ENCODE measurements at places on chromosomes 6 and 20.

DNA sequence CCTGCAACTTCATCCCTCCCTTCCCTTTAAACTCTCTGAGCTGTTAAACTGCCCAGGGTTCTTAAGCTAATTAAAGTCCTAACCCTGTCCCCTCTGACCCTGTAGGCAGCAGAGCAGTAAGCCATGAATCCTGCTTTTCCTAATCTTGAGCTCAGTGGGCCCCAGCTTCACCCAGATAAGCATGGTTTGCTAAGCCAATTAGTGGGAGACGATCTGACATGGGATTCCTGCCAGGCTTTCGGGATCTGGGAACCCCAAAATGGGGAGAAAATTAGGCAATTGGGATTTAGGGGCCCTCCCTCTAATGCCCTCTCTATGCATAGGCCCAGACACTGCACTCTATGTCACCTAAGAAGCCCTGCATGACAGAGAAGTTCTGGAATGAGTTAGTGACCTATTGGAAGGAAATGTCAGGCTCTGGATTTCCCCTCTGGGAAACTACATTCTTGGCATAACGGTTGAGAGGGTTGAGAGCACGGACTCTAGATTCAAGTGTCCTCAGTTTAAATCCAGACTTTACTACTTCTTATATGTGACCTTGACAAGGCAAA, 4.6 kb downstream of the XKR7 start:
- DNase-seq: no peak

- DNase-seq: no peak
Measured at GRCh38 chr20:4150070-4150441, 134.7 kb upstream of the RNF24 start.

DNA sequence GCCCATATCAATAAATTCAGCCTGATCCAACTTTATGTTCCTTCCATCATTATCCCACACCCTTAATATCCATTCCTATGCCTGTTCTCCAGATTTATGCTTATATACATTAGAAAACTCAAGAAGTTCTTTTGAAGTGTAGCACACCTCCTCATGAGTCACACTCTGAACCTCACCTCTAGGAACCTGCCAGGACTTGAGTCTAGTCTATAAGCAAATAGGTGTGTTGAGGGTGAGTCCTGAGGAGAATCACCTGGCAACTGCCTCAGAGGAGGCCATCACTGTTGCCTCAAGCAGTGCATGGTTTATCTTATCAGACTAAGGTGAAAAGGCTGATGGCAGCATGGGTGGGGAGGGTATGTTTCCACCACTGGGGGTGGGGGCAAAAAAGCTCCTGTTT, 496.7 kb downstream of the C6orf118 start:
- DNase-seq: no peak

GRCh38 chr6:25086500-25087091, 150.8 kb upstream of the RIPOR2 start:
- no peak for DNase-seq

DNA sequence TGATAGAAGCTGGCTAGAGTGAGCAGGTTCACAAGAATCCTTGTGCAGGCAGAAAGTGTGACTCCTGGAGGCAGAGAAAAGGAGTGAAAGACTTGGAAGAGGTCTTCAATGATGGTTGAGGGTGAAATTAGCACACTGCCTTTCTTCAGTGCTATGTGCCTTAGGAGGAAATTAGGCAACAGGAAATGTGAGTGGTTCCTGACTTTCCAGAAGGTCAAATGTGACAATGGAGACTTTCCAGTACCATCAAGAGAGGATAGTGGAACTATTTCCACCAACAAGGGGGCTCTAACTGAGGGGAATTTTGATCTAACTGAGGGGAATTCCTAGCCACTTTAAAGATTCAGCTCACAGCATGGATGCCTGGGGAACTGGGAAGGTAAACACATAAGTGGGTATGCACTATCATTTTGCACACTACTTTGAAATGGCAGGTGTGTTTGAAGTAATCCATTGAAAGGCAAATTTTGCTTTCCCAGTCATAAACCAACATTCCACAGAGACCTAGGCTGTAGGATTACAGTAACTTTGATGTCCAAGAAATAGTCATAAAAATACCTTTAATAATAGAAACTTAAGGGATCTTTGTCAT, 90.0 kb downstream of the PERP start:
- DNase-seq: no peak

DNA sequence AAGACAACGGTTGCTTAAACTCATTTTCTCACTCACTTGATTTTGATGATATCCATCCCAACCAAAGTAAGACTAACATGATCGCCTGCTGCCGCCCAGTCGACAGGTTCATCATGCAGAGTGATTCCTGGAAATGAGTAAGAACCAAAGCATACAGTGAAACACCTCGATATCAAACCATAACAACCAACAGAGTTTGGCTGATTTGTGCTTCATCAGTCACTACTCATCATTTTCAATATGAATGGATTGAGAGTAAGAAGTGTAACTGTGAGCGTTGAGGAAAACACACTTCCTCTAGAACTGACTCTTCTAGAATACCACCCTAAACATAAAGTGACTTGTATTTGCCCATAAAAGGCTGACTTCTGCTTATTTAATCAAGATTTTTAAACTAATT, 29.2 kb upstream of the ALDH8A1 start:
- DNase-seq: no peak

DNA sequence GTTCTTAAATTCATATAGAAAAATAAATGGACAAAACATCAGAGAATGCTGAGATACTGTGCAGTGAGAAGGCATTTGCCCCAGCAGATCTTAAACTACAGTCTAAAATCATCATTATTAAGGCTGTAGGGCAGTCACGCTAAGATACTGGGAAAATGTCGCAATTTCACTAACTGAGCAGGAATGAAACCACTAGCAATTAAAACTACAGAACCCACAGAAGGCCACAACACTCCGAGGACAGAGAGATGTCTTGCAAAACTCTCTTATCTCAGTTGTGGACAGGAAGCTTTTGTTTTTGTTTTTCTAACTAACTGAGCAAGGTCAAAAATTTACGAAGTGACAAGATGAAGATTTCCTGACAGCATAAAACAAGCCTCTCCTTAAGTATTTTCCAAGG, 18.2 kb downstream of the GNAS-AS1 start:
- DNase-seq: no peak

- no peak for DNase-seq
Measured at GRCh38 chr20:59603781-59604541, at the start of gene PHACTR3. TSS of gene PHACTR3 (plus strand) at chr20:59604540. CDS start at chr20:59605015, 475 bp downstream.

DNA sequence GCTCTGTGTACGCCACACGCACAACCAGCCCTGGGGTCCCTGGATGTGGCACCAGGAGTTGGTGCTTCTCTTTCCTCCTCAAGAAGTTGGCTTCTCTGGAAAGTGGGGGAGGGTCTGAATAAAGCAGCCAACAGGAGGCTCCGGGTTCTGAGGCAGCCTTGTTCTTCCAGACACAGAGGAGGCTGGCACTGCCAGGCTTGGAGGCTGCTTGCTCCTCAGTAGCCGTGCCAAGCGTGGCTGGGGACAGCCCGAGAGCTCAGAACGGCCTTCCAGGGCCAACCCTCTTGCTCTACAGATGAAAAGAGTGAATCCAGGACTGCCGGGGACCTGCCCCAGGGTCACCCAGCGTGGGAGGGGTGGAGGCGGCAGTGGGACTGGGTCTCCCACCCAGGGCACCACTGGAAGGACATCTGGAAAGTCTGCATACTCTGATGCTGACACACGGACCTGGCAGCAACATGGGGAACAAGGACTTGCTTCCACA, 70.4 kb downstream of the SLC22A23 start:
- no peak for DNase-seq

GRCh38 chr6:159819932-159820640, 20.0 kb downstream of the PNLDC1 start:
- no peak for DNase-seq

DNA sequence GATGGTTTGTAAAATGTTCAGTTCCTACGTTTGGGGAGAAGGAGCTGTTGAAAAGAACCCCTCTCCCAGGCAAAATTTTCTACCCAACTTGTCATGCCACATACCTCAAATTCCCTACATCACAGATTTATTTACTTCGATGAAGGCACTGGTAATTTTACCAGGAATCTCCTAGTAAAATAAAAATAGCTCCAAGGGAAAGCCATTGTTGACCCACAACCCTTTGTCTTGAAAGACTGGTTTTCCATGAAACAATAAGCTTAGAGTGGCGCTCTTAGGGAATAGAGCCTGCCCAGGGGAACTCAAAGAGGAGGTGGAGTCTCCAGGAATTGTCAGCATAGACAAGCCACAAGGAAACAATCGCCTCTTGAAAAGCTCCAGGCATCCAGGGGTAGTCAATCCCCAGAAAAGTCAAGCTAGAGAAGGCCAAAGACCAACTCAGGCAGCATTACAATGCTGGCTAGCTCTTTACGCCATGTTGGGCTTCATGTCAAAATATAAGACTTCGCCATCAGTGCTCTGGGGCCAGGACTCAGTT, 99.2 kb upstream of the RREB1 start:
- no peak for DNase-seq

- DNase-seq: no peak
Measured at GRCh38 chr6:153101461-153101860, 29.6 kb downstream of the RGS17 start.

GRCh38 chr20:4797275-4797674, 75.6 kb downstream of the PRND start:
- DNase-seq: no peak

DNA sequence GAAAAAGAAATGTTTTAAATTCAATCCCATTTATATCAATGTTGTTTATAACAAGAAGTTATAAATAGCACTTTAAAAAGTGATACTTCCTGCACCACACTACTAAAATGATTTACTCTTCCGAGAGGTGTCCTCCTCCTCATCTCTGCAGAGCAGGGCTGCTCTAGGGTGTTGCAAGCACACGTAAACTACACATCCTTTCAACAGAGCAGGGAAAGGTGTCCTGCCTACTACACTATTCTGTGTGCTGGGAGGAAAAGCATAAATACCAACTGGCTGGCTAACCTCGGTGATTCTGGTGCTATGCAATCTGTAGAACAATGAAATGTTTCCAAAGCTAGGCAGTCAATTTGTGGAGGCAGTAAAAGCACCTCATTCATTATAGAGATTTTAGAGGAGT, 89.5 kb upstream of the MAP7 start:
- no peak for DNase-seq

DNA sequence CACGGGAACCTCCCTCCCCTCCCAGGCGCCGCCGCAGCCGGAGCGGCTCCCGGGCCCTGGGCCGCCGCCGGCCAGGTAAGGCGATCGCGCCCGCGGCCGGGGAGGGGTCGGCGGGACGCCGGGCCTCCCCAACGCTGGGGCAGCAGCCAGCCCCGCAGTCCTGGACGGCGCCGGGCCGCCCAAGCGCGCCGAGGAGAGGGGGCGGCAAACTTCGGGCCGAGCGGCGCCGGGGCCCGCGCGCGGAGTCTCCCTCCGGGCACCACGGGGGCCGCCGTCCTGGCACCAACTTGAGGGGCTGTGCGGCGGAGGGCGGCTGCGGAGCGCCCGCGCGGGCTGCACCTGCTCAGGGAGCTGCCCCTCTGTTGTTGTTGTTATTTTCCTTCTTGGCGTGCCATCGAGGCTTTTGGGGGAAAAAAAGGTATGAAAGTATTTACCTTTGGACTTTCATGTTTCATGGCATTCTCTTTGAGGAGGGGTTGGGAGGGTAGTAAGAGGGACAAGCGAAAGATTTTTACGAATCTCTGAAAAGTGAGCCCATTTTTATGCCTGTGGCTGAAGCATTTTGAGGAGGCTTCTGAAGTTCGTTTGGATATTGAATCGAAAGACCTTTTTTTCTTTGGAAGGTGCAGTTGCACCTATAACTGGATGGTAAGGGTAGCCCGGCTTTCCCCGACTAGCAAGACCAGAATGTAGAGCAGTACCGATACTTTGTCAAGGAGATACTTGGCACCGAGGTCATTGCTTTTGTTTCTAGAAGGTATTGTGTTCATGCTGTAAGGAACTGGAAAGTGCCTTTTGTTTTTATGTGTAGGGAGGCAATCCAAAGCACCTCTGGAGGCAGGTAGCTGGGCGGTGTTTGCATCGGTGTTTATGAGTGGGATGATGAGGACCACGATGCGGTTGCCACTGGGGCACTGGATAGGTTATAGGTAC, at the start of gene RNF182:
Gene RNF182 (plus strand): TSS at position 4 of the 933 bp plus-strand sequence. CDS start 52,168 bp downstream, outside the sequence.
- DNase-seq: peak; percentile 11
